ENCODE measurements at places on chromosomes 5 and 9. TPM values are rescaled to one million over a fixed set of nuclear protein-coding genes. Genes with fewer than 3 reads are reported as not detected.

IFNK gene
- not detected for total RNA-seq

DNA sequence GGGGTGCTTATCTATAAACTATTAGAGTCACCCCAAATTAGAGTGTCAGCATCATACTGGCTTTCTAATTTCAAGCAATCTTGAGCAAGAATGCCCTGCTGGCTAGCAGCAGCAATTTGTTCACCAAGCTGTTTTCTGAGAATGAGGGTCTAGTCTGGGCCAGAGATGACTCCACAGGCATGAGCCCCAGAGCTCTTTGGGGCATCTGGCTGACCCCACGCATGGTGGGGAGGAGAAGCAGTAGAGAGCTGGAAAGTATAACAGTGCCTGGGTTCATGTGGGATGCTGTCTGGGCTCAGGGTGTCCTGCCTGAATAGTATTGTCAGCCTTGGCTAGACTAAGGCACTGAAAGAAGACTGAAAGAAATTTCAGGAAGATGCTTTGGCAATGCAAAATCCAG, 64.9 kb downstream of the C6 start:
- H3K4me3 ChIP-seq = no peak overlapping the region
- no peak overlapping the region for H3K27ac ChIP-seq
- H3K27me3 ChIP-seq = no peaks in the 10 kb centered on the region
- DNase-seq = no peak
- no peaks in the 10 kb centered on the region for H3K4me1 ChIP-seq

- no peaks in the 10 kb centered on the region for H3K27me3 ChIP-seq
- no peak overlapping the region for H3K27ac ChIP-seq
- H3K36me3 ChIP-seq = no peaks in the 10 kb centered on the region
- DNase-seq = no peak
- no peaks in the 10 kb centered on the region for H3K4me1 ChIP-seq
These were observed 591.6 kb upstream of the CYLC2 start for GRCh38 chr9:102403514-102403913.

SPINK6 gene
- not detected for total RNA-seq

DNA sequence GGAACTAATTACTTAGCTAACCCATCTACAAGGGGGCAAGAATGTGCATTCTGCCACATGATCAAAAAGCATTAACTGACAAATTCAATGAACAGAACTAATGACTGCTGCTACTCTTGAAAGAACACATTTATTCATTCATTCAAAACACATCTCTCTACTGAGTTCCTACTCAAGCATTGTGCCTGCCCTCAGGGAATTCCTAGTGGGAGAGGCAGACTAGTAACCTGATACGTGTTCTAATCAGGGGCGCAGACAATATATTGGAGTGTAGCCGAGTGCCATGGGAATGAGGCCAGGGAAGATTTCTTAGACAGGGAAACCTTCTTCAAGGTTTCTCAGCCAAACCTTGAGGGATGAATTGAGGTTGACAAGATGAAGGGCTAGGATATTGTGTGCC, 56.7 kb upstream of the PAPPA start:
- no peak overlapping the region for H3K4me3 ChIP-seq
- no peak overlapping the region for H3K27ac ChIP-seq
- H3K27me3 ChIP-seq = no peaks in the 10 kb centered on the region
- H3K4me1 ChIP-seq = peaks cover 3% of the 10 kb centered on the region
- DNase-seq = no peak

DNA sequence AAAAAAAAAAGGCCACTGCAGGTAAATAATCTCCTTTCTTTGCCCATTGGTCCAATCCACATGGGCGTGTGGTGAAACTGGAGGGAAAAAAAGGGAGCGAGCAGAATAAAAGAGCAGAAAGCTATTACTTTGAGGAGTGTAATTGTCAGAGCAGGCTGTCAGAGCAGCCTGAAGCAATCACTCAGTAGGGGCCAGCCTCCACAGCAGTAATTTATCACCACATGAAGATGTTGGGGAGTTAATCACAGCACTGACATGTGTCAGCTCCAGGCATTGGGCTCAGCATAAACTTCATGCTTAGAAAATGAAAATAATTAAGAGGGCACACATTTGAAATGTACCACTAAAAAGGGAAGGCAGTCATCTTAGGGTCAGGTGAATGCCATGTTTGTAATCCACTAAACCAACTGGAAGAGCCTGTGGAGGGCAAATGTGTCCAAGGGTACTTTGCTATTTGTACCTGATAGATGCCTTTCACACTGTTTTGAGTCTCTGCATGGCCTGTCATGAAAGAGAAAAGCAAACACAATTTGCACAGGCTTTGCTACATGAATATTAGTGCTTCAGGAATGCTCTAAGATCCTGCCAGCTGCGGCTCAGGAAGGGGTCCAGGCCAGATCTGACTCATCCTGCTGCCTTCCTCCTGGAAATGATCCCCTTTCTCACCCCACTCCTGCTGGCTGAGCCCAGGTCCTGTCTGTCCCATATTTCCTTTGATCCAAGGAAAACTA, 2.9 kb upstream of the PTGER4 start:
- H3K36me3 ChIP-seq = no peaks in the 10 kb centered on the region
- no peaks in the 10 kb centered on the region for H3K27me3 ChIP-seq
- DNase-seq = peak; percentile 82

SARDH gene
- total RNA-seq = 9.0 TPM

HMGCR gene
- 225 TPM for total RNA-seq
